ENCODE measurements at places on chromosomes 7 and 10.

DNA sequence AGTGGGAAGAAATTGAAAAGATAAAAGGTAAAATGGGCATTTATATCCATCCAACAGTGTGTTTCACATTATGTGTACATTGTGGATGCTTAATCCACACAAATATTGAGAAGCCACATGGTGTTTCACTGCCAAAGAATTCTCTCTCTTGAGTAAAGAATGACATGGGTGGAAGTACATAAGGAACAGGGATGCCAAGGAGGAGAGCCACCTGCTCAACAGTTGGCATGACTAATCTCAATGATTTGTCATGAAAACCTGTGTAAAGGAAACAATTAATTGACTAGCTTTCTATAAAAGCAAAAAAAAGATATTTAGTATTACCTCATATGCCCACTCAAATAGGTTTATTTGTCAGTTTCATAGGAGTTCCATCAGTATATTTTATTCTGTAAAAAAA is 43.1 kb downstream of the MAGI2 start:
- no peak for DNase-seq

DNA sequence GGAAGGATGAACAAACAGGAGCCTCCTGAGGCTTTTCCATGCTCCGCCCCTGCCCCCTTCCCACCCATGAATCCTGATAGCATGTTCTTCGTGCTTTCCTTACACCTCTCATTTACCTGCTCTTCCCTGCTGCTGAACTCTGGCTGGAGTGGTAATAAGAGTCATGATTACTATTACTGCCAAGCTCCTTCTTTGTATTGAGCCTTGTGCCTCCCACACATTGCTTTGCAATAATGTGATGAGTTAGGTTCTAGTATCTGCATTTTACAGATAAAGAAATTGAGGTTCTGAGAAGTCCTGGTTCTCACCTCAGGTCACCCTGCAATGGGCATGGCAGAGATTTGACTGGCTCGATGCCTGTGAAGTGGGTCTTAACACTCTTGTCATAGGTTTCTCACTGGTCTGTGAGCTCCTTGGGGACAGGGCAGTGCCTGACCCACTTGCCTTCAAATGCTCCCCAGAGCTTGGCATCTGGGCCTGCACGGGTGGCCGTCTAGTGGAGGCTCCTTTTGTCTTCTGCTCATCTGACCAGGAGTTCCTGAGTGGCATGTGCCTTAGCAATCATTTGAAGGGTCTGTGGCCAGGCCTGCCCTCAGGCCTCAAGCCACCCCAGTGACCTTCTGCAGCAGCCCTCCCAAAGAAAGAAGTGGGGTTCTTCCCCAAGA is 309.2 kb upstream of the ZMIZ1 start:
- no peak for DNase-seq

- DNase-seq: no peak
Observed at GRCh38 chr7:40437936-40438634, 303.3 kb downstream of the SUGCT start.

GRCh38 chr10:121248266-121248665 is 350.0 kb downstream of the FGFR2 start:
- no peak for DNase-seq

DNA sequence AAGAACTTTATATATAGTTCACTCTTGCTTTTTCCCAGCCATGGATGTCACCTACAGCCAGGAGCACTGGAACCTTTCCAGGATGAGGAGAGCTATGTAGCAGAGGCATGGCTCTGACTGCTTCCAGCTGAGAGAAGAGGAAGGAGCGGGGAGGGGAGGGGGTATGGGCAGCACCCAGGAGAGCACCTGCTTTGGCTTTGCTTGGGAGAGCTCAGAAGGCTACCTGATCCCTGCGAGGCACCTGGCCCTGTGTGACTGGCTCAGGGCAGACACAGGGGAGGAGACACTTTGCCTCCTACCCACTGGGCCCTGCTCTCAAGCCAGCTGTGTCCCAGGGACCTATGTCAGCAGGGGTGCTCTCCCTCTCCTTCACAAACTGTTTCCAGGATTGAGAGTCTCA is 67.1 kb downstream of the HK1 start:
- DNase-seq: no peak

Measured in NT2/D1 (cell line).